ENCODE measurements at places on chromosomes 4 and X. TPM values are rescaled to one million over a fixed set of nuclear protein-coding genes. Genes with fewer than 3 reads are reported as not detected.

Gene JCHAIN
- not detected for total RNA-seq

Gene ETDA
- total RNA-seq, result not detected

Gene TGIF2LX
- not detected for total RNA-seq

DNA sequence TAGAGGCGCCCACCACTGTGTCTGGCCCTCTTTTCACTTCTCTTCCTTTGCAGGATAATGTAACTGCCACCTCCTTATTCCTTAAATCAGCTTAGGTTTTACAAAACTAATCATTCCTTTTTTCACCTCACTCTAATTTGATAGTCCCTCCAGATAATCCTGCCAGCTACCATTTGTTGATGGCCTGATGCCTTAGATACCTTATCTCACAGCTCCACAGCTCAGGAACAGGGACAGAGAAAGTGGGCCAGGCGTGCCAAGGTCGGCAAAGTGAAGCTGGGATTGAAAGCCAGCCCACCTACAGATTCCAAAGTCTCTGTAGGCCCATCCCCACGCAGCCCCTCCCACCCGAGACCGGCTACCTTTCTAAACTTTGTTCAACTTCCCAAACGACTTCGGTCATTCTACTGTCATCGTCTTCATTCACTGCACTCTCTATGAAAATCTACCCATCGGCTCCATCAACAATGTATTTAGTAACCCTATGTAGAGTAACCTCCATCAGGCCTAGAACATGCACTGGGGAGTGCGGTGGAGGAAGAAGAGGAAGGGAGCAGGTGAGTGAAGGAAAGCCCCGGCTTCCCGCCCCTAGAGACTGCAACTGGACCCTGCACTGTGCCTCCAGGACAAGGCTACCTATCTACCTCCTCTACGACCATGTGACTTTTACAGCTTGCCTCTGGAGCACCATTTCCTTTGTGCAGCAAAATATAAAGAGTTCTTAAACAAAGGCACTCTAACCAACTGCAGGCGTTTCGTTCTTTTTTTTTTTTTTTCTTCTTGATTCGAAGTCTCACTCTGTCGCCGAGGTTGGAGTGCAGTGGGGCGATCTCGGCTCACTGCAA, 1.5 kb downstream of the CASP6 start:
- no peaks in the 10 kb centered on the region for H3K27me3 ChIP-seq
- peaks cover 33% of the 10 kb centered on the region for H3K4me1 ChIP-seq
- H3K4me3 ChIP-seq, result peak overlapping the region; percentile 91
- peaks cover 17% of the 10 kb centered on the region for H3K36me3 ChIP-seq

Gene PAK3
- total RNA-seq, result 0.26 TPM

Gene EOLA1
- 45.2 TPM for total RNA-seq

DNA sequence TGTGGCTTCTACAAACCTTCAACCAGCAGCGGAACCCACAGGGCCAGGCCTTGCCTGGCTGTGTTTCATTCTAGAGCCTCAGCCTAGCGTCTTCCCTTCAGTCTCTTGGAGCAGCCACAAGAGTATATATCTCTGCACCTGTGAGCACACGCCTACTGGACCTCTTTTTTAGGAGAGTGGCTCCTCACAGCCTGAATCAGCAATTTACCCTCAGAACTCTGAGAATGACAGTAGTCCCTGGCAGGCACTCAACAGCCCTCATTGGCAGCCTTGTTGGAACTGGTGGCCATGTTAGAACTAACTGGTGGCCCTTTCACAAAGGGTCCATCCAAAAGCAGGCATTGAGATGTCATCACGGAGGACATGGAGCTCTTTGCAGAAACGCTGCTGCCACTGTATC, 138.9 kb downstream of the BCOR start:
- no peaks in the 10 kb centered on the region for H3K36me3 ChIP-seq
- peaks cover 9% of the 10 kb centered on the region for H3K4me1 ChIP-seq
- H3K27ac ChIP-seq, result no peak overlapping the region
- no peak for DNase-seq
- no peak overlapping the region for H3K4me3 ChIP-seq

- H3K27ac ChIP-seq, result no peak overlapping the region
- peaks cover 9% of the 10 kb centered on the region for H3K27me3 ChIP-seq
- DNase-seq, result no peak
These were observed 336.8 kb upstream of the KLF3 start for GRCh38 chr4:38327174-38327573.

GRCh38 chr4:134622199-134622598, 420.6 kb upstream of the PABPC4L start:
- H3K4me1 ChIP-seq, result no peaks in the 10 kb centered on the region
- H3K4me3 ChIP-seq, result no peak overlapping the region
- no peaks in the 10 kb centered on the region for H3K36me3 ChIP-seq
- no peak overlapping the region for H3K27ac ChIP-seq

DNA sequence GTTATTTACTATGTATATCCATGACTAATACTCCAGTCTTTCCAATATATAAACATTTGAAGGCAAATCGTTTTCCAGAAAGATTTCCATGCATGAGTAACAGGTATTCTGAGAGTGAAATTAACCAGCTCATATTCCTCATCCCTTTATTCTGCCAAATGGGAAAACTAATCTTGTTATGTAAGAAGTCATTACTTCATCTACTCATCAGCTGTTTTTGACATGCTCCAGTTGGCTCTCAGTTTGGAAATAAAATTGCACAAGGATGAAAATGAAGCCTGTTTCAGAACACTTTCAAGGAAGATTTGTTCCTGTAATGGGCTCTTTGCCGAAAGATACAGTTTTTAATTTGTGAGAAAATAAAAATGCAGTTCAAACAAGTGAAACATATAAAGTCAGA, 121.9 kb downstream of the KCTD8 start:
- H3K4me1 ChIP-seq, result no peaks in the 10 kb centered on the region
- no peaks in the 10 kb centered on the region for H3K27me3 ChIP-seq
- H3K36me3 ChIP-seq, result no peaks in the 10 kb centered on the region
- H3K4me3 ChIP-seq, result no peak overlapping the region
- no peak for DNase-seq

Gene SPANXD
- not detected for total RNA-seq

Gene COL4A6
- total RNA-seq, result not detected

Gene FAM47C
- total RNA-seq, result not detected

Gene DCAF8L2
- total RNA-seq, result not detected

Gene SPACA5
- not detected for total RNA-seq

DNA sequence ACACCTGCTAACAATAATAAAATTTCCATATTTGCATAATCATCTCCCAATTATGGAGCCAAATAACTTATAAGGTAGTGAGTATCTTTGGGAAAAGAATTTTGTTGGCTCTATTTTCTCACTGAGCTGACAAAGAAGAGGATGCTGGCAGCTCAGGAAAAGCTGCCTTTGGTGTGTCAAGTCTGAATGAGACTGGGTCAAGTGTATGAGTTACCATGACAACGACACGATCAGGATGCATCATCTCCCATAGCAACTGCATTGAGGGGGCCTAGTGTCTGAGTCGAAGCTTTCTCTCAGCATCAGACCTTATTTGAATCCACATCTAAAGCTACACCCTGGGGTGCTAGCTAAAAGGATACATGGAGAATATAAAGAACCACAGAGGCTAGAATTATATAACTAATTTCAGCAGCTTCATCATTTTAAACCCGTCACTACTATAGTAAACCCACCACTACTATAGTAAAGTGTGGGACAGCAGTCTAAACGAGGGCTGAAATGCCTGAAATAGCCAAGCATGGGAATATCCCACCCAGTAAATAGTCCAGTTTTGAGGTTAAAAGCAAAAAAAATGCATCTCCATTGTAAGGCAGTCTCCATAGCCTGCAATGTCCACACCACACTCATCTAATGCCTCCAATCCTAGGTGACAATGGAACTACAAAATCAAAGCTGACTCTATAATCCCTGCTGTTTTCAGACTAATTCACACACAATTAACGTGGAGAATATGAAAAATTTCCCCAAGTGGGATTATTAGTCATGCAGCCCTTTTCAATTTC, 16.0 kb downstream of the GSPT2 start:
- DNase-seq, result no peak
- H3K27me3 ChIP-seq, result peaks cover 5% of the 10 kb centered on the region

Gene F8A2
- not detected for total RNA-seq

- peaks cover 17% of the 10 kb centered on the region for H3K36me3 ChIP-seq
- no peak for DNase-seq
- H3K27ac ChIP-seq, result no peak overlapping the region
- H3K4me1 ChIP-seq, result peaks cover 8% of the 10 kb centered on the region
- H3K4me3 ChIP-seq, result no peak overlapping the region
- H3K27me3 ChIP-seq, result no peaks in the 10 kb centered on the region
These were observed 29.9 kb downstream of the ZDHHC9 start for GRCh38 chrX:129813662-129814368.

- peaks cover 29% of the 10 kb centered on the region for H3K4me1 ChIP-seq
- peaks cover 7% of the 10 kb centered on the region for H3K27me3 ChIP-seq
- H3K36me3 ChIP-seq, result no peaks in the 10 kb centered on the region
- no peak for DNase-seq
These were observed 122.6 kb upstream of the CPEB2 start for GRCh38 chr4:14879683-14880082.

Gene CYLC1
- not detected for total RNA-seq

DNA sequence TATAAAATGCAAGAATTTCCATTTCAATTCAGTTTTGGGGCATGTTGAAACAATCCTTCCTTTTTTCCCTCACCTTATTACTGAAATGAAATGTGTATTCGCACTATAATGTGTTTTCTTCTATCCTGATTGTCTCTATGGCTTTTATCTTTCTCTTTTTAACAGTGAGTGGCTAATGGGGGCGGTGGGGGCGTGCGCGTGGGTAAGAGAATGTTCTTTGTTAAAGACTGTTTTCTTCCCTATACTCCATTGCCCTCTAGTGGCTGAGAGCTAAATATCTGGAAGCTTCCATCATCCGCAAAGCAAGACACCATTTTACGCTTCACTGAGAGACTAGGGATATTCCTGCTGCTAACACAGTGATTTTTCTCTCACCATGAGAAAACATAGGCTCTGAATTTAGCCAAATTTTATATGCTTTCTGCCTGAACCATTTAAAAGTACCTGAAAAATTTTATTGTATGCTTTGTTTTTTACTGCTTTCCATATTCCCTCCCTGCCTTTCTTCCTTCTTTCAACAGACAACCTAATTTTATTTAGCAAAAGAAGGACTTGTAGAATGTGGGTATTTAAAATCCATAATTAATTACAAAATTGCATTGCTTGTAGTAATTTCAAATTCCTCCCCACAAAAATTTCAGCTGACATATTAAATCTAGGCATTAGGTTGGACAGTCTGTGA, 194.0 kb downstream of the GASK1B start:
- H3K4me3 ChIP-seq, result no peak overlapping the region
- no peak for DNase-seq
- no peaks in the 10 kb centered on the region for H3K4me1 ChIP-seq
- peaks cover 4% of the 10 kb centered on the region for H3K27me3 ChIP-seq
- no peak overlapping the region for H3K27ac ChIP-seq

Gene NMU
- total RNA-seq, result not detected

Gene HTR2C
- total RNA-seq, result not detected

DNA sequence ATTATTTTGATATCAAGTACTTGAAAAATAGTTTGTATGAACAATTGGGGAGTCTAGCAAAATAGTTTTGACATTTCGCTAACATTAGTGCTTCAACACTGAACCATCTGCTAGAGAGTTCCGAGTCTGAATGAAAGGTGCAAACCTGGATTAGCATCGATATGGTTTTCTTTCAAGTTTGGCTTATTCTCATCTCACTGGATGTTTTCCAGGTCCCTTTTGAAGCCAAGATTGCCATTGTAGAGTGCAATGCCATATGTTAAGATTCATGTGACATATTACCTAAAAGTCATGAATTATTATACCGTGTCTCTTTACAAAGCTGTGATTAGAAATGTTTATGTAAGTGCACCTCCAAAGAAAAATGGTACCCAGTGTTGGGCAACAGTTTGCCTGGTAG, 36.8 kb upstream of the NAA11 start:
- H3K36me3 ChIP-seq, result no peaks in the 10 kb centered on the region
- H3K27me3 ChIP-seq, result no peaks in the 10 kb centered on the region
- H3K4me3 ChIP-seq, result no peak overlapping the region
- no peaks in the 10 kb centered on the region for H3K4me1 ChIP-seq
- no peak for DNase-seq

GRCh38 chrX:79081895-79082512, 62.5 kb upstream of the GPR174 start:
- H3K4me1 ChIP-seq, result peaks cover 33% of the 10 kb centered on the region
- H3K4me3 ChIP-seq, result peak overlapping the region; percentile 69
- H3K27ac ChIP-seq, result peak overlapping the region; percentile 87

DNA sequence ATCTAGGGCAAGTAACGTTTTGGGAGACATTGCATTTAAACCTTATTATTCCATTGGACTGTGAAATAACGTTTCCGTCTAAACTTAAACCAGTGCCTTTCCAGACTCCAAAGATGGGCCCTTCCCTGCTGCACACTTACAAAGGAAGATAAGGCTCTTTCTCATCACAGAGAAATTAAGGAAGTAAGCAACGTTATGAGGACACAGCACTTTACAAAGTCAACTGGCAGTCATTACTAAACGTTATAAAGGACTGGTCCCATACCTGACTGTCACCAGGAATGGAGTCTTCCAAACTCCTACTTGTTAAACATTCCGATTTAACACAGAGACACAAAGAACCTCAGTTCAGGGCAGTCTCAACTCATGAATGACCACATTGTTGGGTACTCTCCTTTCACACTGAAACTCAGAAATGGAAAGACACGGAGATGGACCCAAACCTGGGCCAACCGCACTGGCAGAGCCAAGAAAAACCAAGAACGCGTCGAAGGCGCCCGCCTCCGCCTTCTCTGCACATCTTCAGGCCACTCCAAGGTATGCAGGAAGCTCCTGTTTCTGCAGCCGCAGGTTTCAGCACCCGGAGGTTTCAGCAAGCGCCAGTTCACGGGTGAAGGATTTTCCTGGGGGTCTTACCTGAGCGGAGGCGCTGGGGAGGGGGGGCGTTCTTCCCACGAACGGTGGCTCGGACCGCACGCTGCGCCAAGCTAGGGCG, 670 bp downstream of the PAPSS1 start:
- DNase-seq, result no peak
- peak overlapping the region; percentile 75 for H3K27ac ChIP-seq
- peak overlapping the region; percentile 85 for H3K4me3 ChIP-seq
- H3K27me3 ChIP-seq, result no peaks in the 10 kb centered on the region
- peaks cover 25% of the 10 kb centered on the region for H3K4me1 ChIP-seq

- no peaks in the 10 kb centered on the region for H3K36me3 ChIP-seq
- DNase-seq, result no peak
- H3K4me1 ChIP-seq, result no peaks in the 10 kb centered on the region
- H3K27me3 ChIP-seq, result peaks cover 2% of the 10 kb centered on the region
- H3K27ac ChIP-seq, result no peak overlapping the region
These were observed 195.0 kb upstream of the HS3ST1 start for GRCh38 chr4:11623726-11624037.

DNA sequence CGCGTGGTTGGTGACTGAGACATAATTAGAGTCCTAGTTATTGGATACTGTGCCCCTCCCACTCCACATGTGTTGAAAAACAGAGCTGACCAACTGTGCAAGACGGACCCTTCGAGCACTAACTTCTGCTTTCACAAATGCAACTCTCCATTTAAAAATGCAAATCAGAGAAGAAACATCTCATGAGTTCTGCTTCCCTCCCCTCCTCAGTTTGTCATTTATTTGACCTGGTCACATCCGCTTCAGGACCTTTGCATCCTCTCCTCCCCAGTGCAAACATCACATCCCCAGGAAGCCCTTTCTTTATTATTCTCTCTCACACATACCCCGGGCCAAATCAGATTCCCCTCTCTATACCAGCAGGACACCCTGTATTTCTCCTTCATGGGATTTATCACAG, 38.1 kb upstream of the NOCT start:
- no peak for DNase-seq
- H3K27ac ChIP-seq, result no peak overlapping the region
- H3K36me3 ChIP-seq, result no peaks in the 10 kb centered on the region

All from activated CD8-positive, alpha-beta memory T cell treated with anti-CD3 and anti-CD28 coated beads, Interleukin-2, amount 10 ng/mL, durations not matched to agents 7 days and 5 days (primary cell).